Dermis microvascular lymphatic vessel endothelial cell (primary cell): ENCODE measurements at places on chromosomes 7 and 10.

- DNase-seq: no peak
Observed at GRCh38 chr10:73867126-73867807, 7.1 kb downstream of the CAMK2G start.

GRCh38 chr10:78321000-78321399 lies 287.3 kb downstream of the RPS24 start:
- no peak for DNase-seq

DNA sequence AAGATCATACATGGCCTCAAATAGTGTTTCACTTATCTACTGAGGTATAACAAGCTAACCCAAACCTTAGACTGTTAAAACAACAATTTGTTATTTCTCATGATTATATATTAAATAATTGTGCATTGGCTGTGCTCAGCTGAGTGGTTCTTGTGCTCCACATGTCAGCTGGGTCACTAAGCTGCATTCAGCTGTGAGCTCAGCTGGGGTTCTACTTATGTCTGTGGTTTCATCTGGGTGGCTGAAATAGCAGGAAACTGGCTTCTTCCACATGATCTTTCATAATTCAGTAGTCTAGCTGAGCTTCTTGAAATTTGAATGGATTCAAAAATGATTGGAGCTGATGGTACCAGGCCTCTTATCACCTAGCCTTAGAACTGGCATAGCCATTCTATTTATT lies 181.8 kb upstream of the CSTF2T start:
- no peak for DNase-seq

GRCh38 chr7:142177869-142178268 lies 66.4 kb downstream of the MGAM2 start:
- DNase-seq: no peak

- no peak for DNase-seq
Observed at GRCh38 chr7:25776744-25777123, 375.3 kb upstream of the NFE2L3 start.
